ENCODE measurements at places on chromosomes 12 and 14. TPM values are rescaled to one million over a fixed set of nuclear protein-coding genes. Genes with fewer than 3 reads are reported as not detected.

Gene SIX4
- total RNA-seq = 1.00 TPM

Gene WIF1
- total RNA-seq = not detected

Gene KRT8
- total RNA-seq = 14.4 TPM

Gene SERPINA10
- not detected for total RNA-seq

Gene ACSM4
- total RNA-seq = not detected

Gene LRRC43
- total RNA-seq = 2.6 TPM

Data from mammary microvascular endothelial cell (primary cell).